ENCODE measurements at places on chromosomes 2 and 18.

- DNase-seq, result no peak
Observed at GRCh38 chr2:219706823-219707281, 79.4 kb downstream of the SLC4A3 start.

GRCh38 chr2:156430980-156431358 lies 5.2 kb upstream of the GPD2 start:
- DNase-seq, result peak; percentile 37

GRCh38 chr2:185645529-185645928 lies 93.1 kb upstream of the FSIP2 start:
- DNase-seq, result no peak

DNA sequence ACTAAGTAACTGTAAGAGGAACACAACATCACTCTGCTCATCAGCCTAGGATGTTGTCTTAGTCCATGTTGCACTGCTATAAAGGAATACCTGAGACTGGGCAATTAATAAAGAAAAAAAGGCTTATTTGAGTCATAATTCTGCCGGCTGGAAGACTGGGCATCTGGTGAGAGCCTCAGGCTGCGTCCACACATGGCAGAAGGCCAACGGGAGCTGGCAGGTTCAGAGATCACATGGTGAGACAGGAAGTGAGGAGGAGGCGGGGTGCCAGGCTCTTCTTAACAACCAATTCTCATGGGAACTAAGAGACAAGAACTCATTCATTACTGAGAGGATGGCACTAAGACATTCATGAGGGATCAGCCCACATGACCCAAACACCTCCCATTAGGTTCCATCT lies 46.8 kb downstream of the EPG5 start:
- DNase-seq, result no peak

DNA sequence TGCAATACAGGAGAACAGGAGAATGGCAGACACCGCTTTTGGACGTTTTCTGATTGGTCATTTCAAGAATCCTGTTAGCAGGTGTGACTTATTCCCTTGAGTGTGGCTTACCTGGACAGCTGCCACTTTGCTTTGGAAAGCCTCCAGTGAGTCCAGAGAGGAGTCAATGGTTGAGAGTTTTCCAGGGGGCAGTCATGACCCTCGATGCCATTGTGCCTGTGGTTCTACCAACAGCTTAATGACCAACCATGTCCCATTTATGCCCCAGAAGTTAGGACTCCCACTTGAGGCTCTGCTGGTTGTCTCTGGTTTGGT lies 12.4 kb downstream of the IGFBP2 start:
- no peak for DNase-seq

DNA sequence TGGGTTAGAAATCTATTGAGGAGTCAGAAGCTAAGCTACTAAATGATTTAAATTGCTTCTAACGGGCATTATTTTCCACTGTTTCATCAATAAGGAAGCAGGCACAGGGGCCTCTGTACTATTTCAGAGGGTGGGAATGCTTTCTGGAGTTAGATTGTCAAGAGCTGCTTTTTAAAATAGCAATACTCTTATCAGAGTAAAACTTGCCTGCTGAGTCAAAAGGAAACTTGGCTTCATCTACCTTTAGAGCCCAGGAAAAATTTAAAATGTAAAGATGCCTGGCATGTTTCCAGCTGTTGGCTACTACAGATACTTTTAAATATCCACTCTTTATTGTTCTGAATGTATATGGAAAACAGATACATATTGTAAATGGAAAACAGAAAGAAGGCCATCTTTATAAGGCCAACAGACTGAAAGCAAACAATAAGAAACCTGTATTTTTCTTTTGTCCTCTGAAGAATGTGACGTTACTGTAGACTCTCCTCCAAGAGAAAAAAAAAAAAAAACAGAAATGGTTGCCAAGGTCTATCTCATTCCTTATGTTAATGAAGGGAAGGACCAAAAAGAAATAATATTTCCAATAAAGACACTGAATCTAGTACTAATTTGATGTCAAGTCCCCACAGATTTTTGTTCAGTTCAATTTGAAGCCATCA lies 79.1 kb downstream of the FIGN start:
- no peak for DNase-seq

GRCh38 chr2:175025946-175026345 lies 20.8 kb upstream of the CHN1 start:
- DNase-seq, result no peak

DNA sequence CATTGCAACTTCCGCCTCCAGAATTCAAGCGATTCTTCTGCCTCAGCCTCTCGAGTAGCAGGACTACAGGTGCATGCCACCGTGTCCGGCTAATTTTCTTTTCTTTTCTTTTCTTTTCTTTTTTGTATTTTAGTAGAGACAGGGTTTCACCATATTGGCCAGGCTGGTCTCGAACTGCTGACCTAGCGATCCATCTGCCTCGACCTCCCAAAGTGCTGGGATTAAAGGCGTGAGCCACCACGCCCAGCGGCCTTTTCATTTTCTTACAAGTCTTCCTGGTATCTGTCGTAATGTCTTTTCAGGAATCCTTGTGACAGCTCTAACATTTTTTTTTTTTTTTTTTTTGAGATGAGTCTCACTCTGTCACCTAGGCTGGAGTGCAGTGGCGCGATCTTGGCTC lies 66.4 kb upstream of the EDAR start:
- no peak for DNase-seq

GRCh38 chr2:121194626-121195025 lies 90.4 kb downstream of the TFCP2L1 start:
- DNase-seq, result no peak

DNA sequence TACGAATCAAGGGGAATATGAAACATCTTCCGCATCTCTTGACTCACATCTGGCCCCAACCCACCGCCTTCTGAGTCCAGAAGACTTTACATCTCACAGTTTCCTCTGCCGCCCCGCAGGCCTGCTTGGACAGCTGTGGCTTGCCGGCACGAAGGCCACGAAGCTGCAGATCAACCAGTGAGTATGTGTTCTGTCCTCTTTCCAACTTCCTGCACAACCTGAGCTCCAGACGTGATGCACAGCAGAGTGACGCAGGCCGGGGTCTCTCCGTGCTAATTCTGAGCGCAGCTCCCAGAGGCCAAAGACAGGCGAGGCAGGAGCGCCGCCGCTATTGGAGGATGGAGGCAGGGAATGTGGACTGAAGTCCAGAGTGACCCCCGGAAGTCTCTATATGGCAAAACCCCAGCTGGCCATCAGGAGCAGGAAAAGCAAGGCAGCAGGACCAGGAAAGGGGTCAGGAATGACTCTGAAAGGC lies 93.5 kb downstream of the ZCCHC2 start:
- DNase-seq, result no peak

All from GM18507 (cell line).